ENCODE measurements at places on chromosomes 3 and 15. TPM values are rescaled to one million over a fixed set of nuclear protein-coding genes. Genes with fewer than 3 reads are reported as not detected.

Gene LCTL
- total RNA-seq, result 0.21 TPM

Gene SLC9C1
- 0.64 TPM for total RNA-seq

- DNase-seq, result peak; percentile 60
These were observed 9.8 kb downstream of the TM2D3 start for GRCh38 chr15:101642361-101642760.

DNA sequence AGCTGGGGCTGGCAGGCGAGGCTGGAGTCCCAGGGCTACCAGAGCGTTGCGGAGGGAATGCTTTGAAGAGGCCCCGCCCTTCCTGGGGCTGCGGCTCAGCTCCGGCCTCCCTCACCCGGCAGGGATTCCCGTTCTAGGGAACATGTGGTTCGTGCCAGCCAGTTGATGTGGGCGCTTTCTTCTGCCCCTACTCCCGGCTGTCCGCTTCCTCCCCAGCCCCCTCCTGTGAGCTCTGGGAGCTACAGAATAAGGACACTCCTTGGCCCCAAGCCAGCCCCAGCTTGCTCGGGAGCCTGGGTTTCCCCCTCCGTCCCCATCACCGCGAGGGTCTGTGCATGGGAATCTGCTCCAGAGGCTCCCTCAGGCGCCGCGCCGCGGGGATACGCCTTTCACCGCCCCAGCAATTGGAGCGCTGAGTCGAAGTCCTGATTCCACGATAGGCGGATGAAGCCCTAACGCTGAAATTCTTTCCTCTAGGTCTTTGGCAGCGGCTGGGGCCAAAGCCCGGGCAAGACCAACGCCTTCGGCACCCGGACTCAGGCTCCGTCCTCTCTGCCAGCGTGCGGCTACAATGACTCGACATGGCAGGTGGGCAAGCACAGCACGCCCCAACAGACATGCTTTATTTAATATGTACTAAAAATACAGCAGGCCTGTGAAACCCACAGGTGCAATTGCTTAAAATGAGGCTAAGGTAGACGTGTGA is 69.5 kb downstream of the KLF15 start:
- peak; percentile 11 for DNase-seq

GRCh38 chr3:196186651-196187573 is 24.3 kb downstream of the ZDHHC19 start:
- no peak for DNase-seq

GRCh38 chr3:9013782-9014563 is 50.7 kb upstream of the RAD18 start:
- DNase-seq, result no peak

DNA sequence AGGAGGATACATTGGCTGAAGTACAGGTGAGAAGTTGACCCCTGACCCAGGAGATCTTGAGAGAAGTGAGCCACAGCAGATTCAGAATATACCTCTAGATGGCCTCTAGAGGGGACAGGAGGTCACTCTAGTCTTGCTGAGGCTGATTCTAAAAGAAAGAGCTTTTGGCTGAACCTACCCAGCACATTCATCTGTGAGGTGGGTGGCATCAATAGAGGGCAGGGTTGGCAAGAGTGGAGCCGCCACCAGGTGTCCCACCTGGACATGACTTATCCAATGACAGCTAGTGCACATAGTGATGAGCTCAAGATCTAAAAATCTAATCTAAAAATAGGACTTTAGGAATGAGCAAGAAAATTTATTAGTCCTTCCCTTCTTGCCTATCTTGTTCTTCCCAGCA is 51.6 kb downstream of the CYP19A1 start:
- peak; percentile 15 for DNase-seq

- no peak for DNase-seq
These were observed 224.8 kb upstream of the HES1 start for GRCh38 chr3:193910886-193911738.

DNA sequence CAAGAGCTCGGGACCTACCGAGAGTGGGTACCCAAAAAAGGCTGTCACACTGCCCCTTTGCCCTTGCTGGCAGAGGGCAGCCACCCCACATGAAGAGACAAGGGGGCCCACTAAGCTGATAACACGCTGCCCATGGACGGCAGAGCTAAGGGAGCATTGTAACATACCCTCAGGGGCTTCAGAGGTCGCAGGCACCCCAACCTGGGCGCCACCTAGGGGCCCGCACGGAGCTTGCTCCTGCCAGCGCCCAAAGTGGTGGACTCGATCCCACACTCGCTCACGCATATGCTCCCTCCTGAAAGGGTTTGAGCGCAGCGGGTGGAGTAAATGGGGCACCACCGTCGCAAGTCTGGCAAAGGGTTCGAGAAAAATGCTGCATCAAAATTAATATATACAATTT is 975.4 kb downstream of the ZPLD1 start:
- DNase-seq, result peak; percentile 23

All from SK-MEL-5 (cell line).